ENCODE measurements at places on chromosomes 1 and 21.
A peak's percentile ranks its signal among the peaks of the same experiment; 100 is the strongest.

GRCh38 chr21:39430457-39430856 is 15.1 kb downstream of the LCA5L start:
- DNase-seq: no peak

DNA sequence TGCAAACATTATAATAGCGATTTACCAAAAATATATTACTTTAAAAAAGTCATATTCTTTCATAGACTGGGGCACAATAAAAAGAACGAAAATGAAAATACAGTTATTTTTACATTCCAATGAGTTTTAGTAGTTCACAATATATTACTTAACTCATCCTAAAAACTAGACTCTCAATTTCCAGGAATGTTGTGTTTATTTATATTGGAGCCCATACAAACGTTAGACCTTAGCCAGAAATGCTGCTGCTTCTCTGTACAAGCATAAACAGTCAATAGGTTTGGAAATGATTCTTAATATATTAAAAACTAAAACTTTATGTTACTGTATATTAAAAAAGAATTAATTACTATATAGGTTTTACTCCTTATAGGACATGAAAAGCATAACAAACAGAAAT is 302.3 kb downstream of the BRINP3 start:
- DNase-seq: no peak

GRCh38 chr1:1596493-1597274 is 3.3 kb downstream of the FNDC10 start:
- DNase-seq: no peak

- no peak for DNase-seq
These were observed 78.0 kb downstream of the PTPN14 start for GRCh38 chr1:214473387-214473786.

DNA sequence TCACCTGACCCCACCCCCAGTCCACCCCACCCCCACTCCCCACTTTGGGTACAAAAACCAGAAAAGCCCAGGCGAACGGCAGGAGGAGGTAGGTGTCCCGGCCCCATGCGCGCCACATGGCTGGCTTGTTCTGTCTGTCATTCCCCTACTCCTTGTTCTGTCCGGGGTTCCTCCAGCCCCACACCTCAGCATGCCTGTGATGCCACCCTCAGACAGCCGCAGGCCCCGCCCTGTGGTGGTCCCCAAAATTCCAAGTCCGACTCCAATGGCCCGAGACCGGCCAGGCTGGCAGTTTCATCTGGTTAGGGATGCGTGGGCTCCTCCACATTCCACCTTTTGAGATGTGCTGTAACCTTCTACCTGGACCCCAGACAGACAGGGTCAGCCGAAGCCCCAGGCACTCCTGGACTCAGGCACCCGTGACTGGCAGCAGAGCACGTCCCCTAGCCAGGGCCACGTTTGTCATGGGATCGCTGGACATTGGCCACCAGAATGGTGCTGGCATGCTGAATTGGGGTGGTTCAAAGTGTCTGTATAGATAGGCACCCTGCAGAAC is 94.4 kb downstream of the WDR4 start:
- no peak for DNase-seq

DNA sequence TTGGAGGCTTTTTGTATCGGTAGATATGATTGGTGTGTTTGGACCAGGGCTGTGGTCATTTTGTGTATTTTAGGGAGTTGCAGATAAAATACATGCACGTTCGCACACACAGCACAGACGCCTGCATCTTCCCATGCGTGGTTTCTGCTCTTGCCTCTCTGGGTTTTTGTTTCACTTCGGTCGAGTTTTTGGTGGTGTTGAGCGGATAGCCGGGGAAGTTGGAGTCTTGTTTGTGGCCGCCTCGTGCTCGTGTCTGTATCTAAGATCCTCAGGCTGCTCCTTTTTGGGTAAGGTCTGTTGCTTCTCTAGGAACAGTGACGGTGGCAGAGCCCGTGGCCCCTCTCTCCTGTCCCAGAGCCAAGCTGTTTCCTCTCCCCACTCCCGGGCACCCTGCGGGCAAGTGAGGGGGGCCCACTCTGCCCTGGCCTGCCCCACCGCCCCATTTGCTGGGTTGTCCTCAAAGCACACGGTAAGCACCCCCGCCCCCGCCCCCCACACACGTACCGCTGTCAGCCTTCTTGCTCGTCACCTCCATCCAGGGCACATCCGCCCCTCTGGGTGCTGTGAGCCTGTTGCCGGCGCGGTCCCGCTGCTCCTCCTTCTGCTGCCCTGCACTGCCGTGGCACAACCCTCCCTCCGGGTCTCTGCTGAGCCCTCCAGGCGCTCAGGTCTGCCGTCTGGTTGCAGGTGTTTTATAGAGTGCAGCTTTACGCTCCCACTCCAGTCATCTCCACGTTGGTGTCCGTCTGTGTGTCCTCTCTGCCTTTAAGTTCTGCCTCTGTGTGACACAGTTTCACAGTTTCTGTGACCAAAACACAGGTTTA is 51.9 kb downstream of the AGPAT3 start:
- no peak for DNase-seq

DNA sequence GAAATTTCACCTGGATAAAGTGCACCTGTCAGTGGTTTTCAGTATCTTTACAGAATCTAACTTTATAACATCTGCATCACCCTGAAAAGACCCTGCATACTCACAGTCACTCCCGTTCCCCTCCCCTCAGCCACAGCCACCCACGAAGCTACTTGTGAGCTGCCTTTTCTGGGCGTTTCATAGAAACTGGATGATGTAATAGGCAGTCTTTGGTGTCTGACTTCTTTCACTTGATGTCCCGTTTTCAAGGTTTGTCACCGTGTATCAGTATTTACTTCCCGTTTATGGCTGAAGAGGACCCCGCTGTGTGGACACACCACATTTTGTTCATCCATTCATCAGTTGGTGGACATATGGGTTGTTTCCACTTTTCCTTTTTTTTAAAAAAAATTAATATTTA is 47.8 kb upstream of the LRRC3 start:
- DNase-seq: no peak

DNA sequence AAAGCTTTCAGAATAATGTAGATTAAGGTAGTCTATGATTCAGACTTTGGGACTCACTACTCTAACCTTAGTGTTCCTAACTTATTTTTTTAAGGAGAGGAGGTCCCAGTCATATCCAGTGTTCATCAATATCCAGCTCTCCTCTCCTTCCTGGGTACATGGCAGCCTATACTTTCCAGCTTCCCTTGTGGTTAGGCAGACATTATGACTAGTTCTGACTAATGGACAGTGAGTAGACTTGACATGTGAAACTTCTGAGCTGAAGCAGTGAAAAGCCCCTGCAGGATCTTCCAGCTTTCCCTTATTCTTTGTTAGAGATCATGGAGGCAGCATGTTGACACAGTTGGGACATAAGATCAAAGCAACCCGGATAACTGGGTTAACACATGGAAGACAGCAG is 144.2 kb downstream of the PTPRU start:
- no peak for DNase-seq

DNA sequence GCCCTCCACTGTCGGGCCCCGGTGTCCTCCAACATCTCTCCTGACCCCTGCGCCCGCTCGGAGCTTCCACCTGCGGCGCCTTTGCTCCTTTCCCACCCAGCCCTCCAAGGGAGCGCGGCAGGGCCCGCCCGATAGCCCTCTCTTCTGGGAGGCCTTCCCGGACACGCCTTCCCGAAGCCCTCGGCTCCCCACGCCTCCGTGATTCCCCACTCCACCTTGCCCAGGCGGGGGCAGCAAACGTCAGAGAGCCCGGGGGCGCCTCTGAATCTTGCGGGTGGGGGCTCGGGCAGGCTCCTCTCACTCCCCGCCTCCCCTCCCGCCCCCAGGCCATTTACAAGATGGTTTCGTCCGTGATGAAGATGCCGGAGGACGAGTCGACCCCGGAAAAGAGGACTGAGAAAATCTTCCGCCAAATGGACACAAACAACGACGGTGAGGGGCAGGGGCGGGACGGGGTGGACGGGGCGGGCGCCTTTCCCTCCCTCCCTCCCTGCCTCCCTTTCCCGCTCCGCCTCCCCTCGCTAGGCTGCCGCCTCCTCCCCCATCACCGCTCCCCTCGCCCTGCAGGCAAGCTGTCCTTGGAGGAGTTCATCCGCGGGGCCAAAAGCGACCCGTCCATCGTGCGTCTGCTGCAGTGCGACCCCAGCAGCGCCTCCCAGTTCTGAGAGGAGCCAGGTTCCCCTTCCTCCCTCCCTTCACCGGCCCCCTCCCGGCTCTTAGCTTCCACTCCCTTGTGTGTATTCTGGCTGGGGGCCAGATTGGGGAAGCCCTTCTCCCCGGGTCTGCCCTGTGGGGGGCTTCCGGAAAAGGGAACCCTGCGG is 7.1 kb downstream of the HPCA start:
- peak; percentile 59 for DNase-seq

DNA sequence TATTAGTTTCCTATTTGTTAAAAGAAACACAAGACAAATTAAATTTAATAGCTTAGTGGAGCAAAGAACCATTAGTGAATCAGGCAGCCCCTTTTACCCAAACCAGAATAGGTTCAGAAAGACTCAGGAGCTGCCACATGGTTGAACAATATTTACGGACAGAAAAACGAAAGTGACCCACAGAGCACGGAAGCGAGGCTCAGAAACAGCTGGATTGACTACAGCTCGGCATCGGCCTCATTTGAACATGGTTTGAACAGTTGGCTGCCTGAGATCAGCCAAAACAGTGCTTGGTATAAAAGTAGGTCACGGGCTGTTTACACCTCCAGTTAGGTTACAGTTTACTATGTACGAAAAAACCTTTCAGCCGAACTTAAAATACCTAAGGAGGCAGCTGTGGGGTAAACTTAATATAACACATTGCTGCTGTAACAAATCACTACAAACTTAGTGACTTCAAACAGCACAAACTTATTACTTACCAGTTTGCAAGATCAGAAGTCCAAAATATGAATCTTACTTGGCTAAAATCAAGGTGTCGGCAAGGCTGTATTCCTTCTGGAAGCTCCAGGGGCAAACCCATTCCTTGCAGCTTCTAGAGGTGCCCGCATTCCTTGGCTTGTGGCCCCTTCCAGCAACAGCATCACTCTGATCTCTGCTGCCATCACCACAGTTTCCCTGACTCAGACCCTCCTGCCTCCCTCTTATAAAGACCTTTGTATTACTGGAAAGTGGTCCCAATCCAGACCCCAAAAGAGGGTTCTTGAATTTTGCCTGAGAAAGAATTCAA is 11.8 kb downstream of the PADI4 start:
- DNase-seq: no peak

DNA sequence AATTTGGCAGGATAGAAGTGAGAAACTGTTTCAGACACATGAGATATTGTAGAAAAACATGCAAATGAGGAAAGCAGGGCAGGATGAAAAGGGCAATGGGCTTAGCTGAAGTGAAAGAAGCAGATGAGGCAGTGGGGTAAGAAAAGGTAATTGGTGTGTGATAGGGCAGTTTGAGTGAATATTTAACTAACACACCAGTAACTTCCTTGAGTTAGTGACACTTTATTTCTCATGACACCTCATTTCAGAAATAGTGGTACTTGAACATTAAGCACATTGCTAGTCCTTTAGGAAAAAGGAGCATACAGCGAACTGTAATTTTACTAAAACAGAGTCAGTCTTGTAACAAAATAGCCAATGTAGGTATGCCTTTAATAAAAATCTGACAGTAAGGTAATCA is 415.0 kb downstream of the DPYD start:
- DNase-seq: no peak

- DNase-seq: no peak
These were observed 106.7 kb downstream of the SCMH1 start for GRCh38 chr1:41135196-41135947.
